Activated naive CD4-positive, alpha-beta T cell treated with Interleukin-2 at 50 U/mL for 16 hours (primary cell): ENCODE measurements at places on chromosomes 12 and 14.

GRCh38 chr12:119239040-119239439 lies 60.3 kb downstream of the HSPB8 start:
- DNase-seq, result no peak

GRCh38 chr12:55729819-55730818 lies 1.3 kb upstream of the CD63 start:
- DNase-seq, result no peak

DNA sequence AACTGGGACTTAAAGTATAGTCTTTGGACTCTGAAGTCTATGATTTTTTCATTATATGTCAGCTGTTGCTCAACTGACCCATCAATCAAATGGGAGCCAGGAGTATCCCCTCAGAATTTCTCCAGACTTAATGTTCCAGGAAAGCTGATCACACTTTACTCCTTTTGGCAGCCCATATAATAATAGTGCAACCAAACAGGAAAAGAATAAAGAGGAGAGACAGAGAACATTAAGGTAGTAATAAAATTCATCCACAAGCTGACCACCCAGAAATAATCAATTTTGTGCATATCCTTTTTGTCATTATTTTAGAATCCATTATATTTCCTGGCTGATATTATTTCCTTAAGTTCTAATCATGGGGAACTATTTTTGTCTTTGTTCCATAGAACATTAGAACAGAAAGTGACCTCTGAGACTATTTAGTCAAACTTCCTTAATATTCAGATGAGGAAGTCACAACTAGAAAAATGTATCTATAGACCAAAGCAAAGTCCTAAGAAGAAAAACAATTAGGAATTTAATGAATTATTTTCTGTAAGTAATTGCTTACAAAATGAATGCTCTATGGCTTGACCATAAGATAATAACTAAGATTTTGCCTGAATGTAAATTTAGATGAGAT lies 238.1 kb upstream of the SEL1L start:
- no peak for DNase-seq

- no peak for DNase-seq
Measured at GRCh38 chr14:33406766-33407165, 468.1 kb downstream of the NPAS3 start.

- no peak for DNase-seq
Measured at GRCh38 chr12:124938108-124938507, 23.7 kb upstream of the UBC start.

DNA sequence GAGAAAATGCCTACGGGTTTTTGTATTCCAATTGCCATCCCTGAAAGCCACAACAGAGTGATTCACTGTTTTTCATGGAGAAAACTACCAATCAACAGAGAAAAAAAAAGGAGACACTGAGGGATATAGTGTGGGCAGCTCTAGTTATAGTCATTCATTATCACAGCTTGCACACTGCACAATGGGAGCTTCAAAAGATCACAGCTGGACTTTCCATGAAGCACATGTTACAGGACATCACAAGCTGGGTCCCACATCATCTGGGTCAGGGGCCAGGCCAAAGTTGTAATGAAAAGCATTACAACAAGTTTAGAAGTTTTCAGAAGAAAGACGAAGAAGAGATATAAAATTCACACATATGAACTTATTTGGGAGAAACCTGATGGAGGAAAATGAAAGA lies 41.5 kb downstream of the RERG start:
- no peak for DNase-seq

- no peak for DNase-seq
Measured at GRCh38 chr12:114823724-114824123, 139.7 kb upstream of the TBX3 start.

- peak; percentile 54 for DNase-seq
Measured at GRCh38 chr12:52836042-52836466, 1.9 kb upstream of the KRT79 start.

- no peak for DNase-seq
Measured at GRCh38 chr12:71439613-71440344, at the start of gene LGR5. Gene LGR5 (plus strand): TSS chr12:71439798. CDS start chr12:71440081, 283 bp downstream.

GRCh38 chr14:47044841-47045240 lies 393.3 kb upstream of the RPL10L start:
- DNase-seq, result no peak
